ENCODE measurements at places on chromosomes 12 and 14.

GRCh38 chr14:84592770-84593169, 937.2 kb upstream of the FLRT2 start:
- DNase-seq, result no peak

GRCh38 chr12:131101006-131101405, 147.3 kb downstream of the ADGRD1 start:
- DNase-seq, result no peak

DNA sequence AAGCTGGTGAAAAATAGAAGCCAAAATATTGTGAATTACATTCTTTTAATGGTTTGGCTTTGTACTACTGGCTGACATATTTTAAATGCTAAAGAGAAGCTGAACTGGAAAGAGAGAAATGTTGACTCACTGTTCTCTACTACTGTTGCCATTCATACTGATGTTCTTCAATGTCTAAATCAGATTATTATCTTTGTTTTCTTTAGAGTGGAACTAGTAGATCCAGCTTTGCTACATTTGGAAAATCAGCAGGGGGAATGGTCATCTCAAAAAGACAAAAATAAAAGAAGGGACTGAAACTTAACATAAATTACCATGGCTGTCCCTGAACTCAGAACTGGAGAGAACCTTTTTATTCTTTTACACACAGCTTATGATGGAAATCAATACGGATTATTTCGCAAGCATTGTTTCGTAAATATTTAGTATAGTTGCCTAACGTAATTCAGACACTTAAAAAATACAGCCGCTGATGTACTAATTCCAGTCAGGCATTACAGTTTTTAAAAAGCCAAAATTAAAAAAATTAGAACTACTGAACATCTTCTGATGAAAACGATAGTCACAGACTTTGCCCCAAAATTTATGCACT, 76.3 kb upstream of the OTX2 start:
- DNase-seq, result no peak

DNA sequence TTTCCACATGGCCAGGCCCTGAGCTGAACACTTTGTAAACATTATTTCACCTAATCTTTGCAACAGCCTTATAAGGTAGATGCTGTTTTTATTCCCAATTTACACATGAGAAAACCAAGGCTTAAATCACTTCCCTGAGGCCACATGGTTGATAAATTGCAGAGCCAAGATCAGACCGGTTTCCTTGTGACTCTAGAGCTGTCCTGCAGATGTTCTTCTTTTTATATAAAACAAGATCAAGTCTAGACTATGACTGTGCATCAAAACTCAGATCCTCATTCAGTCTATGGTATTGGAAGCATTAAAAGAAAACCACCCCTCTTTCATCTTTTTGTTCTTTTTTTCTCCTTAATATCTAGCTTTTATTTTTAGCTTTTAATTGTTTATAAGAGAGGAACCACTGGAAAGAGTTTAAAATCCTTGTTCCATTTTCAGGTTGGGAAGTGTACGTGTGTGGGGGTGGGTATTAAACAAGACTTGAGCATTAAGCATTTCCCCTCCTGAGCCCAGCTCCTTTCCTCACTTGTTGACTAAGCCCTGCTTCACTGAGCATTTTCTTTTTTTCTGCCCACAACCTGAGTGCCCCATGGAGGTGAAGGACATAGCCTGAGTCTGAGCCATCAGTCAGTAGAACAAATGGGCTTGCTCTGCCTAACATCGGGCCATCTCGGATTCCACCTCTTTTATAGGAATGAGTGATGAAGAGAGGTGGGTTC, 45.4 kb downstream of the GPATCH2L start:
- DNase-seq, result no peak

- DNase-seq, result peak; percentile 91
These were observed 10.6 kb downstream of the DDX54 start for GRCh38 chr12:113174461-113175384.

DNA sequence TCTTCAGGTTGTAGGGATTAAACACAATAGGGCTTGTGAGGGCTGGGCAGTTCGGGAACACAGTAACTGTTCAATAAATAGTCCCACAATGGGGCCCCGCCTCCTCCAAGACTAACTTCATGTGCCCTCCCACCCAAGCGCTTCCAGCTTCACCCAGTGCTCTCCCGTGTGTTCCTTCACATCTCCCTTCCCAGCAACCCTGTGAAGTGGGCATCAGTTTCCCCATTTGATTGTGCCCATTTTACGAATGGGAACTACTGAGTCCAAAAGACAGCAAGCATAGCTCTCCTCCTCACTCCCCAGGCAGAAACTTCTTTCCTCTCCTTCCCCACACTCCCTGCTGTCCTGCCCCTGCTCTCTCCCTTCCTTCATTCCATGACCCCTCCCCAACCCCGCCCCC, 6.2 kb upstream of the TRPV4 start:
- DNase-seq, result no peak

DNA sequence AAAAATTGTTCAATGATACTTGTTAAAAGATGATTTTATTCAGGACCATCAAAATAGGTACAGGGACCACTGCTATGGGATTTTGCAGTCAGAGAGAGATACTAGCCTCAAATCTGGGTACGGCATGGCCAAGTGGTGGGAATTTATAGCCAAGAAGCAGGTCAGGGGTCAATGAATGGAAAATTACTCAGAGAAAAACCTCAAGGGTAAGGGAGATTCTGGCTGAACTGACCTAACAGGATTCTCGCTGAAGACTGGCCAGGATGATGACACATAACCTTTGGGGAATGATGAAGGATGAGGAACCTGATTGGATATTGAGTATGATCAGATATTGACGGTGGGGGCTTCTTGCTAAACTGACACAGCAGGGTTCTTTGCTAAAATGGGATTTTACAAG, 32.7 kb downstream of the DEPDC4 start:
- peak; percentile 35 for DNase-seq

DNA sequence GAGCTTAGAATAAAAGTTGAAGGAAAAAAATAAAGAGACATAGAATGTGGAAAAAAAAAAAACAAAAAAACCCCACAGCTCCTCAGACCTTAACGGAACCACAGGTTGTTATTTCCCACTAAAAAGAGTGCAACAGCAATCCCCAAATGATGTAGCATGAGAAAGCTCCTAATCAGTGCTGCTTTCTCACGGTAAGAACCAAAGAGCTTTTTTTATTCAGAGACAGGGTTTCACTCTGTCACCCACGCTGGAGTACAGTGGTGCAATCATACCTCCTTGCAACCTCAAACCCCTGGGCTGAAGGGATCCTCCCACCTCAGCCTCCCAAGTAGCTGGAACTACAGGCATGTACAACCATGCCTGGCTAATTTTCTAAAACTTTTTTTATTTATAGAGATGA, 13.3 kb downstream of the NDUFA12 start:
- DNase-seq, result no peak

GRCh38 chr14:67440513-67440912, 28.5 kb upstream of the PLEK2 start:
- no peak for DNase-seq

DNA sequence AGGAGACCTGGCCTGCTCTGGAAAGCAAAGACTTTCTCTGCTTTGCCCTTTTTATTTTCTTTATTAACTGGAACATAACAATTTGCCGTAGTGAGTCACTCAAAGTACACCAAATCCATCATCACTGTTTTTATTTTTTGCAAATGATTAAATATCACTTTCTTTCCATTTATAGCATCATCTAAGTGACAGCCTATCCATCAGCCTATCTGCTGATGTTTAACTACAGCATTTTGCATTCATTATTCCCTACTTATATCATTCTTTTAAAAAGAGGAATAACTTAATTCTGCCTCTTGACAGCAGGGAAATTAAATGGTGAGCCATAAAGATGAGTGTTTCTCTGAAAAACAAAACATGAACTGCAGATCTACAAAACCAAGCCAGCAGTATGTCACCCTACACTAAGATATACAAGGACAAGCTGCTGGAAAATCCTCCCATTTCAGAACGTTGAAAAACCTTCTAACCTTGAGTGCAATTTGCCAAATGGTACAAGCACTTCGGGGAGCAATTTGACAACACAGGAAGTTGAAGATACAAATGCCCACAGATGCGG, 821.3 kb upstream of the TMEM132C start:
- DNase-seq, result no peak

DNA sequence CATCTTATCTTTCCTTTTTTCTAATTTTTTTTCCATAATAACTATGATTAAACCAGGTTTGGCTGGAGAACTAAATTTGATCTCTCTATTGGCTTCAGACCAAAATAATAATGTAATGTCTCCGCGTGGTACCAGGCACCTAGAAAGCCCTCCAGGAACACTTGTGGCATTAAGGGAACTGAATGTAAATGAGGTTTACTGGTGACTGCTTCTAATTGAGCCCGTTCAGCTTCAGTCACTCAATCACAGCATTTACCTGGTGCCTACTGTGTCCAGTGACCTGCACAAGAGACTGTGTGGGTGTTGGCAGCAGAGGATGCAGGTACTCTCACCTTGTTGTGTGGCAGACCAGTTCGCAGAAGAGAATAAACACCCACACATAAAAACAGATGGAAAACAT, 302.5 kb downstream of the DPF3 start:
- no peak for DNase-seq

DNA sequence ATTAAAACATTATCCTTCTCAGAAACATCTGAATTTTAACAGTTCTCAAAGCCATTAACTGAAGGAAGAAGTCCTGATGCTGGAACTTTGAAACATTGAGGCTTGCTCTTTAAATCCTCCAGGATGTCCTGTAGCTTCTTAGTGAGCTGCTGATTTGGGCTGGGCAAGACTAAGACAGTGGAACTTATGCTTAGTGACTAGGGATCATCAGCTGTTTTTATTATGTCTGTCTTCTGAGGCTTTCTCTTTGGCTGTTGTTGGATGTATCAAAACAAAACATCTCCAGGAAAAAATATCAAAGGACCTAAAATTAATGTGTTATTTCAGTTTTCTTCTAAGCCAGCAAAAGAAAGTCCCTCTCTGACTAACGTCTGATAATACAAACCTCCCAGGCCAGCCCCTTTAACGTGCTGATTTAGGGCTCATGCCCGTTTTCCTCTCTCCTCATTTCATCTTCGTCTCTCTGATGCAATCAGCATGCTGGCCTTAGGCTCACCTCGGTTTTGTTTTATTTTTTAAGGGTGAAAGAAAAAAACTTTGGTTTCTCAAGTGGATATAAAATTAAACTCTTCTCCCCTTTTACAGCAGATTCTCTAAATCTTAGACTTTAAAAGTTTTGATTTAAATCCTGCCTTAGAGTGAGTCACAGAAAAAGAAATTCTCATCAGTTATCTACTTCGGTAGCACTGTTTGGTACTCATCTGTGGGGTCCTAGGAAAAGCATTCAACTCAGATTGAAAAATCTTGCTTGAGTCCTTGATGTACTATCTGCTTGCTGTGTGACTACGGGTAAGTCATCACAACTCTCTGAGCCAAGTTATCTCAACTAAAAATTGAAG, 106.2 kb upstream of the CCDC91 start:
- DNase-seq, result peak; percentile 24

DNA sequence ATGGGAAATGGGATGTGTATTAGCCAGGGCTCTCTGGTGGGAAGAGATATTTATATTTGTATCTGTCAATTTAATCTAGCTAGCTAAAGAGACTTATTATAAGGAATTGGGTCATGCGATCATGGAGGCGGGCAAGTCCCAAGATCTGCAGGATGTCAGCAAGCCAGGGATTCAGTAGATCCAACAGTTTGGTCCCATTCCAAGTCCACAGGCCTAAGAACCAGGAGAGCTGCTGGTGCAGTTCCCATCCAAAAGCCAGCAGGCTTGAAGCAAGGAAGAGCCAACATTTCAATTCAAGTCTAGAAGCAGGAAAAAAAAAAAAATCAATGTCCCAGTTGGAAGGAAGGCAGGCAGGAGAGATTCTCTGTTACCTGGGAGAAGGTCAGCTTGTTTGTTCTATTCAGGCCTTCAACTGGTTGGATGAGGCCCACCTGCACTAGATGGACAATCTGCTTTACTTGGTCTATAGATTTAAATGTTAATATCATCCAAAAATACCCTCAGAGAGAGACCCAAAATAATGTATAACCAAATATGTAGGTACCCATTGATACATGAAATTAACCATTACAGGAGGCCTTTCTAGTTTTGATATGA, 60.7 kb upstream of the BCAT1 start:
- no peak for DNase-seq

GRCh38 chr12:71400481-71400880, 39.1 kb upstream of the LGR5 start:
- DNase-seq, result no peak

DNA sequence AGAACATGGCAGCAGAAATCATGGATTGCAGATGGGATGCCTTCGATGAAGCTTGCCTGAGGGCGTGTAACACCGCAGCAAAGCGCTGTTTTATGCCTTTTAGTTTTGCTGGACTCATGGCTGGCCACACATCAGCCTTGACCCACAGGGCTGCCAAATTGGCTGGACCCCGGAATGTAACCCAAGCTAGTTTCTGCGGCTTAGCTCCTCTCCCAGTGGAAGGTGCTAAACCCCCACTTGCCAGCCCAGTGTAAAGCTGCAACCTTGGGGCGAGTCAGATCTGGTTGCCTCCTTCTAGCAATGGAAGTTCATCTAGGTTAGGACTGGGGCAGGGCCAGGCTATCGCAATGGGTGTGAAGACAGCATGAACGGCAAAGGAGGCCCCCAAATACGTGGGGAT, 38.3 kb downstream of the MEG3 start:
- DNase-seq, result no peak

- DNase-seq, result no peak
These were observed 117.2 kb downstream of the RGS6 start for GRCh38 chr14:72049462-72049861.

DNA sequence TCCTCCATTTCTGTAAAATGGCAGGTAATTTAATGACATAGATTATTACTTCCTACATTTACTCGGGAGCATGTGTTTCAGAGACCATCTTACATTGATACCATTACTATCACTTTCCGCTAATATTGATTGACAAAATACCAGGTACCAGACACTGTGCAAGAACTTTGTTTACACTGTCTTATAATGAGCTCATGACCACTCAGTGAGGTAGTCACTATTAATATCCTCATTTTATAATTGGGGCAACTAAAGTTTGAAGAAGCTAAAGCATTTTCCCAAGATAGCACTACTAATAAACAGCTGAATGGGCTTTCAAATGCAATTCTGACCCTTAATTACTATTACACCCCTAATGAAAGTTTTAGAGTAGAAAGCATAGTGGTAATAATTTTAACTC, 734.8 kb downstream of the DIO2 start:
- no peak for DNase-seq

- DNase-seq, result peak; percentile 71
These were observed 131.3 kb upstream of the RAP1B start for GRCh38 chr12:68479261-68479895.

- DNase-seq, result no peak
These were observed 491 bp upstream of the NR2C1 start for GRCh38 chr12:95073698-95074520.

GRCh38 chr14:36647417-36647823, 14.2 kb upstream of the PAX9 start:
- DNase-seq, result no peak

- no peak for DNase-seq
These were observed 159.5 kb downstream of the ANO4 start for GRCh38 chr12:100954118-100954517.

Measured in GM03348 (cell line).